ENCODE measurements at places on chromosomes 5 and 9.

GRCh38 chr9:73183917-73184861, 32.5 kb downstream of the ANXA1 start:
- DNase-seq = no peak

DNA sequence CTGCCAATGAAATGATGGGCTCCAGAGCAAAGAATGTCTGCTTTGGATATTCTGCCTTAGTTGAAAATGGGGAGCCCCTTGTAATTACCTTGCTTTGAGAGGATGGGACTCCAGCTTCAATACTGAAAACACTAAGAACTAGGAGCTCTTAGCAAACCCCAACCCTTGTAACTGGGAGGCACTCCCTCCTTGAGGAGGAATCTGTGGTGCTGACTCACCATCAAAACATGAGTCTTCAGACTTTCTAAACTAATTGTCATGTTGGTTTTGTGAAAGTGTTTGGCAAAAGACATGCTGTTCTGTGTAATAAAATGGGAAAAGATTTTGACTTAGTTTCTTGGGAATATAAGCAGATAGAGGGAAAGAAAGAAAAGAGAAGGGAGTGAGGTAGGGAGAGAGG, 91.9 kb upstream of the PTPRD start:
- no peak for DNase-seq

DNA sequence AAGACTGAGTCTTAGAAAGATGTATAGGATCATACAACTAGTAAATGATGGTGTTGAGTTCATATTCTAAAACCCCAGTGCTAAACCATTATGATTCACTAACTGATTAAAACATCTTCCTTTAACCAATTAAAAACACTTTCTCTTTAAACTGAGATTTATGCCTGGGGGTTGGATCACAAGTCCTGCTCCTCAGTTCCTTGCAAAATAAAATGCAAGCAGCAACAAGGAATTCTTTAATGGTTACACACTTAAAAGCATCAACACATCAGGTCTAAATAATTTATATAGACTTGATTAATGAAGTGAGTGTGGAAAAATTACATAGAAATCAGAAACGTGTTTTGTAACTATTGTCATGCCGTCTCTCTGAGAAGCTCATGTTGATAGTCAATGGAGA, 189.2 kb downstream of the TARS1 start:
- no peak for DNase-seq

GRCh38 chr5:133794771-133795415, 173.5 kb downstream of the C5orf15 start:
- no peak for DNase-seq

- no peak for DNase-seq
These were observed 156.1 kb upstream of the KIF2A start for GRCh38 chr5:62149879-62150278.

DNA sequence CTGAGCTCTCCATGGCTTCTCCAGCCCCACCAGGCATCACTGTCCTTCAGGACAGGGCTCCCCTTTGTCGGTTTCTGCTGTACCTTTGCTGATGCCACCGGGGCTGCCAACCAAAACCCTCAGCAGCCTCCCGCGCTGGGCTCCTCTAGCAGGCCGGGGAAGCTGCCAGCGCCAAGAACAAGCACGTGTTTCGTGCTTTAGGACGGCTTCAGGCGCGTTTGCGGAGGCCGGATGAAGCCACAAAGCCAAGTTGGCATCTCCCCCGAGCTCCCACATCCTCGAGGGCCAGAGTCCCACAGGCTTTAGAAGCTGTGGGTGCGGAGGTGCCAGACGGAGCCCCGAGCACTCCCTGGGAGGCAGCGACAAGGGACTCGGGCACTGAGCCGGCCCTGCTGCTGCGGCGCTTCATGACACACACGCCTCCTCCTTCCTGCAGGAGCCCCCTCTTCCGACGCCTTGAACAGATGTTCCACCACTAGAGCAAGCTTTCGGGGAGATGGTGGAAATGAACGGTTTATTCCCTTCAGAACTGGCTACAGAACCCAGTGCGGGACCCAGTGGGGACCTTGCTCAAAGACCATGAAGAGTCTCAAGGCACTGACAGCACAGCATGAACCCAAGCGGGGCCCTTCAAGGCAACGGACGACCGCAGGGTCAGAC, 36.7 kb downstream of the SARDH start:
- DNase-seq = no peak

- no peak for DNase-seq
These were observed 29.9 kb downstream of the TLR4 start for GRCh38 chr9:117734082-117734481.

DNA sequence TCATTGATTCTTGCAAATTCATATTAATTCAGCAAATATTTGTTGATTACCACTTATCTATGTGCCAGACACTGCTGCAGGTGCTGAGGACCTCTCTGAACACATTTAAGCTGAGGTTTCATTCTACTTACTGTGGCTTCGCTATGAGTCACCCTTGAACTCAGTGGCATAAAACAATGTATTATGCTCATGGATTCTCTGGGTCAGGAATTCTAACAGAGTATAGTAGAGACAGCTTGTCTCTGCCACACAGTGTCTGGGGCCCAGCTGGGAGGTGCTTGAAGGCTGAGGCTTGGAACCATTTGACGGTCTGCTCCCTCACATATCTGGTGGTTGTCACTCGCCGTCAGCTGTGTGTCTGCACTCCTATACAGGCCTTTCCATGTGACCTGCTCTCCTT, 124.3 kb upstream of the NR3C1 start:
- DNase-seq = no peak

- DNase-seq = no peak
These were observed 230.9 kb downstream of the FAM114A2 start for GRCh38 chr5:153807801-153808200.

DNA sequence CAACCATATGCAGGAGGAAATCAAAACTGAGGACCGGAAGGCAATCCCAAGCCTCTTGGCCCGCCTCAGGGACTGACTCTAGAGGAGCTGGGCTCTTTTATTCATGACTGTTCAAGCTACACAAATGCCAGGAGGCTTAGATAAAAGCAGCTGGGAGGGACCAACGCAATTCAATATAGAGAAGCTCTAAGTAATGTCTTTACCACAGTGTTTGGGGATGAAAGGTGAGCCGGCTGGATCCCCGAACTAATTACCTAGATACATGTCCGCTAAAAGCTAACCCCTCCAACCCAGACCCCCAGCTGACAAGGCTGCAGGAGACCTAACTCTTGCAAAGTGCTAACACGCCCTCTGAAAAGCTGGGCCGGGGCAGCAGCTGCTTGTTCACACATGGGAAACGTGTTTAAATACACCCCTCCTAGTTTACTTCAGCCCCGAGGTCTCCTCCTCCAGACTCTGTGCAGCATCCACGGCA, 67.5 kb downstream of the TLE1 start:
- DNase-seq = no peak

- no peak for DNase-seq
These were observed 43.9 kb downstream of the SH3RF2 start for GRCh38 chr5:145980259-145980658.

GRCh38 chr5:103476811-103477210, 85.8 kb downstream of the NUDT12 start:
- no peak for DNase-seq

DNA sequence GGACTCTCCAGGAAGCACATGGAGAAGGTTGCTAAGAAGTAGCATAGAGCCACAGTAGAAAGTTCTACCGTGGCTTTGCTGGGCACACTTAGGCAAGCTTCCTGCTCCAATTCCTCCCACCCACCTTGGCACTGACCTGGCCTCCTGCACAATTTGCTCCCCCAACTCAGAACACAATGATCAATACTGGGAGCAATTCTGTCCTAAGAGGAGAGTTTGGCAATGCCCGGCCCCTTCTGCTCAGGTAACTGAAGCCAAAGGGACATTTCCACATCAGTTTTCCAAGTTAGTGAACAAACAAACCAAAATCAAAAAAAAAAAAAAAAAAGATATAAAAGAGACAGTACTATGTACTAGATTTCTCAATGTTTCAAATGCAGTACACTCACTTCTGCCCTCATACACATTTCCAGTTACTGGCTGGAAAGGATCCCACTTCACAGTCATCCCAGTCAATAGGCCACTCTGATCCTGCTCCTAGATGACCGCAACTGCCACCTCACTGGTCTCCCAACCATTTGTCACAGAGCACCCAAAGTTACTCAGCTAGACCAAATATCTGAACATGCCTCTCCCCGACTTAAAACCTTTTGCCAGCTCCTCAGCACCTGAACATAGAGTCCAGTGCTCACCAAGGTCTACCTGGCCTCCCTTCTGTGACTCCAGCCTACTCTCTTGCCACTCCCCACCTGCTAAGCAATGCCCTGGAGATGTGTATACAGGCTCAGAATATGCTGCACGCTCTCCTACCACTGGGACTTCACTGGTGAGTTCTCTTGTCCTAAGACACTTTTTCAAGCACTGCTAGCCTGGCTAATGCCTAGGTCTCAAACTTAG, 21.3 kb downstream of the ABCA1 start:
- no peak for DNase-seq

DNA sequence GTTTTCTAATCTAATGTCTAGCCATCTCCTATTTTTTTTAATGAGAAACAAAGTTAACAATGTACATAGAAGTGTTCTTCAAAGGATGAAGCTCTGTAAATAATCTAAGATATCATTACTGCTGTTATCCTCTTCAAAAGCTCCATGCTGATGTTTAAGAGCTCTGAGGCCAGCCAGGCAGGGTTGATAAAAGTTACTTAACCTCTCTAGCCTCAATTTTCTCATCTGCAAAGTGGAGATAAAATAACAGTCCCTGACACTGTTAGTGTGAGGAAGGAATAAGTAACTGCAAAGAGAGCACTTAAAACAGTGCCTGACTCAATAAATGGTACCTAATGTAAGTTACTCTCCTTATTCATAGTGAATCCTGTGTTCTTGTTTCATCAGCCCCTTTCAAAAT, 60.1 kb downstream of the LHFPL2 start:
- DNase-seq = no peak

GRCh38 chr5:93673316-93673954, 68.0 kb downstream of the POU5F2 start:
- DNase-seq = no peak

GRCh38 chr5:142375944-142376411, 51.2 kb upstream of the SPRY4 start:
- no peak for DNase-seq

GRCh38 chr5:111151998-111152397, 59.9 kb downstream of the WDR36 start:
- DNase-seq = no peak

GRCh38 chr5:14458414-14458813, 123.2 kb upstream of the OTULINL start:
- no peak for DNase-seq

Data from stimulated activated CD8-positive, alpha-beta memory T cell treated with anti-CD3 and anti-CD28 coated beads, Interleukin-7, amount 100 ng/mL, for 24 hours (primary cell).